Large intestine (tissue), 12 donors: ENCODE measurements at places on chromosomes 5 and 9. TPM values are rescaled to one million over a fixed set of nuclear protein-coding genes. Genes with fewer than 3 reads are reported as not detected.
A peak's percentile ranks its signal among the peaks of the same experiment; 100 is the strongest.

GRCh38 chr5:32713770-32714381 is 2.8 kb downstream of the NPR3 start:
- no peaks in the 10 kb centered on the region for H3K4me1 ChIP-seq
- DNase-seq, result no peak
- peak overlapping the region; percentile 45 for H3K27ac ChIP-seq
- H3K4me3 ChIP-seq, result peak overlapping the region; percentile 53
- no peaks in the 10 kb centered on the region for H3K36me3 ChIP-seq
- H3K27me3 ChIP-seq, result peaks cover 65% of the 10 kb centered on the region

DNA sequence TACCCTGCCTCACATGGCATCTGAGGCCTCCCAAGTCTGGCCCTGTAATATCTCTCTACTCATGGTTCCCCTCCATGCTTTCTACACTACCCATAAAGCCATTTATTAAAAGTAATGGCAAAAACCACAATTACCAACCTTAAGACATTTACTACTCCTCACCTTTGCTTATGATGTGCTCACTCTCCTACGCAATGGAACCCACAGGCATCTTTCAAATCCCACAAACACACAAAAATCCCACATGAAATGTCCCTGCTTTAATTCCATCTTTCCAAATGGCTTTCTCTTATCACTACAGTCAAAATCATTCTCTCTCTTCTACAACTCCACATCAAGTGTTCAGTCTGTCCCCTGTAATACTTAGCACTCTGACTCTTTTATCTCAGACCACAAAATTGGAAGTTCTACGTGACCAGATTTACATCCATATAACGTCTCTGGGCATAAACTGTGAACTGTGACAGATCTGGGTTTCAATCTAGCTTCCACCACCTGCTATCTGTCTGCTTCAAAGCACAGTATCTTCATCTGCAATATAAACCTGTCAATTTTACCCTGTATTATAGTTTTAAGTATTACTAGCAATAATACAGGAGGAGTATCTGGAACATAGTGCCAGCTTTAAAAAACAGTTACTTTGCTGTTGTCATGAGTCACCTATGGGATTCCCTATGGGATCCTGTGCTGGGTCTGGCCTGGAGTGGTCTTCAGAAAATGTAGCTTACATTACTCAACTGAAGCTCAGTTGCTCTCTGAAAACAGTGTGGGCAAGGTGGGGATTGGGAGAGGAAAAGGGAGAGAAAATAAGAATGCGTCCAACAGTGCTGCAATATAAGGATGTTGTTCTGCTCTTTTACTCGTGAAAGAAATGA is 137.1 kb upstream of the TRIM32 start:
- H3K27me3 ChIP-seq, result no peaks in the 10 kb centered on the region
- H3K4me1 ChIP-seq, result peaks cover 48% of the 10 kb centered on the region

DNA sequence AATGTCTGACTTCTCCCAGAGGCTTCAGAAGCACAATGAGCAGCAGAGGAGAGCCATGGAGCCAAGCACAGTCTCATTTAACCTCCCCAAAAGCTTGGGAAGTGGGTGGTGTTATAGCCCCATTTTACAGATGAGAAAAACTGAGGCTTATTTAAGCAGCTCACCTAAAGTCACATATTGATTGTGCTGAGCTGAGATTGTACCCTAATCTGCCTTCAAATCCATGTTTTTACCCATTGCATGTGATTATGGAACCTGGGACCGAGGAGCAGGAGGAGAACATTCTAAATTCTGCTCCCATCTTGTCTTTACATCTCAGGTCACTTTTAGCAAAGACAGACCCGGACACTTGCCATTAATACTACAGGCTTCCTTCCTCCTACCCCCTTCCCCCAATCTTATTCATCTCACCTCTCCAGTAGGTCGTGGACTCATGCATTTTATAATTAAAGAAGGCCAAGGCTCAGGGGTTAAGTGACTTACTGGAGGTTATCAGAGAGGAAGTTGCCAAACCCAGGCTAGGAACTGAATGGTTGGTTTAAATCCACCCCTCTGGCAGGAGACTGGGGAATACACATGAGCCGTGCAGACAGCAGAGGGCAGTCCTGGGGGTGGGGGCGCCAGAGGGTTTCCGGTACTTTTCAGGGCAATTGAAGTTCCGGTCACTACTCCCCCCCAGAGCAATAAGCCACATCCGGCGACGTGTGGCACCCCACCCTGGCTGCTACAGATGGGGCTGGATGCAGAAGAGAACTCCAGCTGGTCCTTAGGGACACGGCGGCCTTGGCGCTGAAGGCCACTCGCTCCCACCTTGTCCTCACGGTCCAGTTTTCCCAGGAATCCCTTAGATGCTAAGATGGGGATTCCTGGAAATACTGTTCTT is 51.0 kb upstream of the IL17B start:
- peak overlapping the region; percentile 29 for H3K27ac ChIP-seq
- no peak for DNase-seq
- H3K4me1 ChIP-seq, result no peaks in the 10 kb centered on the region
- no peak overlapping the region for H3K4me3 ChIP-seq
- peaks cover 48% of the 10 kb centered on the region for H3K36me3 ChIP-seq
- no peaks in the 10 kb centered on the region for H3K27me3 ChIP-seq

DNA sequence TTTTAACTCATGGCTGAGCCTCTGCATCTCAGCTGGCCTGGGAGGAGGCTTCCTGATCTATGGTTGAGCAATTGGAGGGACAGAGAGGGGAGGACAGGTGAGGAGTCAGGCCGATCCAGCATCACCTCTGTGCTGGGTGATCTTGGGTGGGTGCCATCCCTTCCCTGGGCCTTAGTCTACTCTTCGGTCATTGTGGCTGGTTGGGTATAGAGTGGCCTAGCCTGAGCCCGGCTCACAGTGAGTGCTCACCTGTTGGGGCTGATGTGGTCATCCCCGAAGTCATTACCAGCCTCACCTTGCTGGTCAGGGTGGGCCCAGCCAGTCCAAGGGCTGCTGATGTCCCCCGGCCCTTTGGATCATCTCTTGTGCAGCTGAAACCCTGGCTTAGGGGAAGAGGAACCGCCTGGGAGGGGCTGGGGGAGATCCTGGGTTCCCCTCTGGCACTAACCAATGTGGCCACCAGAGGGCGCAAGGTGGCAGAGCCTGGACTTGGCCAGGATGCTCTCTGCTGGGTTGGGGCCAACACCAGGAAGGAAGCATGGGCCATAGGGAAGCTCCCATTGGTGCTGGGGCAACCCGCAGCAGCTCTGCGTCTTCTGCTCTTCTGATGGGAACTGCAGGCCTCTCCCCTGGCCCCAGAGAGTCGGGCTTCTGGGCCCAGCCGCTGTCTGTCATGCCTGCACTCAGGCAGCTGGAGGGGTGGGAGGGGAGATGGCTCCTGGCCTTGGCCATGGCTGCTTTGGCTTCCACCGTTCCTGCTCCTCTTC is 17.3 kb upstream of the ODF2 start:
- H3K27me3 ChIP-seq, result no peaks in the 10 kb centered on the region
- DNase-seq, result peak; percentile 65
- H3K27ac ChIP-seq, result no peak overlapping the region
- H3K4me3 ChIP-seq, result no peak overlapping the region

GRCh38 chr9:122442568-122442967 is 35.2 kb downstream of the OR1J1 start:
- H3K27ac ChIP-seq, result no peak overlapping the region
- no peak for DNase-seq
- H3K4me3 ChIP-seq, result no peak overlapping the region
- no peaks in the 10 kb centered on the region for H3K4me1 ChIP-seq
- H3K36me3 ChIP-seq, result no peaks in the 10 kb centered on the region

- peak overlapping the region; percentile 85 for H3K4me3 ChIP-seq
- H3K27me3 ChIP-seq, result peaks cover 10% of the 10 kb centered on the region
- no peaks in the 10 kb centered on the region for H3K36me3 ChIP-seq
- no peak for DNase-seq
- peaks cover 17% of the 10 kb centered on the region for H3K4me1 ChIP-seq
These were observed 1.3 kb downstream of the SEMA6A start for GRCh38 chr5:116573279-116573701.

DNA sequence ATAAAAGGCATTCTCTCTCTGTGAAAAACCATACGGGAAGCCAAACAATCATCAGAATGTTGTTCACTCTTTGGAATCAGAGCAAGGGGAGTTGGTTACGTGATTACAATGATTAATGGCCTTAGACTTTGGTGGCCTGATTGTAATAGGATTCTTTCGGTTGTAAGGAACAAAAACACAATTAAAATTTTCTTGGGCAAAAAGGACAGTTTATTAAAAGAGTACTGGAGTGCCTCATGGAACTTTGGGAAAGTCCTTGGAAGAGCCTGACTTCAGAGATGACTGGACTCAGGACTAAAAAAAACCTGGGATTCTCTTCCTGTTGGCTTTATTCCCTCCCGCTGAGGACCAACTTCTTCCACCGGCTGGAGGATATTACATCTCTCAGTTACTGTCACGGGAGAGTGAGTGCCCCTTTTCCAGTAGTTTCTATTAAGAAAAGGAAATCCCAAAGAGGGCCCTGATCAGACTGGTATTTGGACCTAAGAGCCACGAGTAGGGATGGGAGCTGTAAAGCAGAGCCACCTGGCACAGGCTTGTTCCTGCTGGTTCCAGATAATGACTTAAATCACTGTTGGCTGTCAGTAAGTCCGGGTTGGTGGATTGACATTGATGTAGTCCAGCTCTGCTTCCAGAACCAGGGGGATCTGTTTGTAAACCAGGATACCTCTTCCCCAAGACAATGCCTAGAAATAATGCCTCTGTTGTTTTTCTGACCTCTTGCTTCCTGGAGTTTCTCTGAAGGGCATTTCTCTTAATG is 53.9 kb downstream of the CFAP95 start:
- no peak for DNase-seq
- no peaks in the 10 kb centered on the region for H3K36me3 ChIP-seq
- H3K4me3 ChIP-seq, result no peak overlapping the region

DNA sequence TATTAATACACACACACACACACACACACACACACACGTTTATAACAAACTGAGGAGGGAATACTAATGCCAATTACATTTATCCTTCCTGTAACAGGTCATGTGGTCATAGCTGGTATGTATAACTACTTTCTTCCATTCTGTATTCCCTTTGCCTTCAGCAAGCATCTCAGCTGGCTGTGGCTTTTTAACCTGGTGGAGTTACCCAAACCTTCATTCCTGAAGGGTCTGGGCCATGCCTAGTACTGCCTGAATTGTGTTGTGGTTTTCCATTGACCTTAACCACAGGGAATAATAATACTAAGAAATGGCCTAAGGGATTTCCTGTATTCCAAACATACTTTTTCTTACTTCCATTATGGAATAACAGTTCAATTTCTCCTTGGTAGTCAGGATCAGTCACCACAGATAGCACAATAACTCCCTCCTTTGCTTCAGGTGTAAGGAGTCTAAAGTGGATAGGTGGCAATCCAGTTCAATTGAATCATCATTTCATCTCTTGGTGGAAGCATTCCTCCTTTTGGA is 222.2 kb upstream of the MEF2C start:
- no peak for DNase-seq
- H3K27me3 ChIP-seq, result no peaks in the 10 kb centered on the region
- H3K4me3 ChIP-seq, result no peak overlapping the region
- H3K36me3 ChIP-seq, result no peaks in the 10 kb centered on the region
- no peaks in the 10 kb centered on the region for H3K4me1 ChIP-seq

DNA sequence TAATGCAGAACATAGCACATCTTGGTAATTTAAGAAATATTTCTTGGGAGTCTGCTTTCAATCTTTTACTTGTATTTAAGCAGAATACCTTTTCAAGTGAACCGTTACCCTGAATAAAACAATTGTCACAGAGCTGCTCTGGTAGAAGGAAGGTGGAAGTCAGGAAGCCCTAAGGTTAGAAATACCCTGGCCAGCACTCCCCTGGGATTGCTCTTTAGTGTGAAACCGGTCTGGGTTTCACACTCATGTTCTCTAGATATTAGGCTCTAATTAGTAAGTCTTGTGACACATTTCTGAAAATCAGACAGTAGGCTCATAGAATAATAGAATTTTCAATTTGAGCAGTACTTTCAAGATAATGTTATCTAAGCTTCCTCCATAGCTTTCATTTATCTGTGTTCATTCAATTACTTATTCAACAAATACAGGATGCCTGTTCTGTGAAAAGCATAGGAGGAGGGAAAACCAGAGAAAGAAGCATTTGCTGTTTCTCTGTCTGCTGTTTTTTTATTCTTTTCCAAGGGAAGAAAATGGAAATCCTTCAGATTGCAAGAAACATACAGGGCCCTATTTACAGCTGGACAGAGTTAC is 825.5 kb downstream of the TLR4 start:
- no peak overlapping the region for H3K4me3 ChIP-seq
- no peaks in the 10 kb centered on the region for H3K36me3 ChIP-seq
- H3K27ac ChIP-seq, result no peak overlapping the region
- no peaks in the 10 kb centered on the region for H3K4me1 ChIP-seq
- no peaks in the 10 kb centered on the region for H3K27me3 ChIP-seq
- DNase-seq, result no peak

DNA sequence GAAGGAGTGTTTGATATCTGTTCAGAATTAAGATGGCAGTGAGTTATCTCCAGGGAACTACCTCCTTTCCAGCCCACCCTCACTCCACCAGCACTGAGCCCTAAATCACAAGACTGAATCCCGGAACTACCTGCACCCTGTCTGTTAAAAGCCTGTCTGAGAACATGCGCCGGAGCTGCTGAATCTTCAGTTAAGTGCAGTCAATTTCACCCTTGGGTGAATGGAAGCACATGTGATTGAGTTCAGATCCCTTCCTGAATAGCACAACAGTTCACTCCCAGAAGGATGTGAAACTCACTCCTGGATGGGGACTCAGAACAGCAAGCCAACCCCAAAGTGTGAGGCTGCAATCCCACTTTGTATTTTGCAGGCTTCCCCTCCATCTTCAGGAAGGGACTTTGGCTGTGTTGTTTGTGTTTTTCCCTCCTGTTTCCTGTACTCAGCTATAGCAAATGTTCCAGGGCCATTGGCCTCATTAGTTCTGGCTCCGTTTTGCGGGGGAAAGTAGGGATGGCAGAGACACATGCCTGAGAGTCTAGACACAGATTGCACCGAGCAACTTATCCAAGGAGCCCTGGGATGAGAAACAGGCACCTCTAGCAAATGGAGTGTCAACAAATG is 43.4 kb downstream of the DPYSL3 start:
- peak; percentile 17 for DNase-seq
- peaks cover 4% of the 10 kb centered on the region for H3K27me3 ChIP-seq
- H3K4me1 ChIP-seq, result no peaks in the 10 kb centered on the region
- H3K27ac ChIP-seq, result no peak overlapping the region
- no peaks in the 10 kb centered on the region for H3K36me3 ChIP-seq

GRCh38 chr9:107246259-107247254 is 36.5 kb upstream of the RAD23B start:
- no peak for DNase-seq
- peaks cover 7% of the 10 kb centered on the region for H3K4me1 ChIP-seq
- no peaks in the 10 kb centered on the region for H3K27me3 ChIP-seq
- H3K27ac ChIP-seq, result no peak overlapping the region
- H3K36me3 ChIP-seq, result no peaks in the 10 kb centered on the region

- no peaks in the 10 kb centered on the region for H3K36me3 ChIP-seq
- H3K27me3 ChIP-seq, result no peaks in the 10 kb centered on the region
- no peak overlapping the region for H3K27ac ChIP-seq
These were observed 23.3 kb downstream of the MCTP1 start for GRCh38 chr5:95261437-95262175.

Gene OCLN
- 85.5 TPM for polyA plus RNA-seq

Gene ACTBL2
- 0.01 TPM for polyA plus RNA-seq

Gene BAAT
- polyA plus RNA-seq, result 0.60 TPM

Gene COL23A1
- polyA plus RNA-seq, result 8.9 TPM
